ENCODE measurements at places on chromosomes 6 and 20.
A peak's percentile ranks its signal among the peaks of the same experiment; 100 is the strongest.

DNA sequence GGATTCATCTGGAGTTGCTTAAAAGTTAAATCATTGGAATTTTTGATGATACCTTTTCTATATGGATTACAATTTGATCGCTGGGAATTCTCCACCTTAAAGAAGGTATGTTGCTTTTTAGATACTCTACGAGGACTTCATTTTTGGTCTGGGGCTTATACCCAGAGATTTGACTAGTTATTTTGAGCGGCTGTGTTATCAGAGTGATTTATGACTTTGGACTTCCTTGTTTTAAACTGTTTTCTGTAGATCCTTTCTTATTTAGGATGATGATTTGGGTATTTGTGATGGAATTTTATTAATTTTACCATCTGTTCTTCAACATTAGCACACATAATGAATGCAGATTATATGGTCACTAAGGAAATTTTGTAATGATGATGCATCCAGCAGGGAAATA lies 75.2 kb downstream of the SOX4 start:
- no peak for DNase-seq

DNA sequence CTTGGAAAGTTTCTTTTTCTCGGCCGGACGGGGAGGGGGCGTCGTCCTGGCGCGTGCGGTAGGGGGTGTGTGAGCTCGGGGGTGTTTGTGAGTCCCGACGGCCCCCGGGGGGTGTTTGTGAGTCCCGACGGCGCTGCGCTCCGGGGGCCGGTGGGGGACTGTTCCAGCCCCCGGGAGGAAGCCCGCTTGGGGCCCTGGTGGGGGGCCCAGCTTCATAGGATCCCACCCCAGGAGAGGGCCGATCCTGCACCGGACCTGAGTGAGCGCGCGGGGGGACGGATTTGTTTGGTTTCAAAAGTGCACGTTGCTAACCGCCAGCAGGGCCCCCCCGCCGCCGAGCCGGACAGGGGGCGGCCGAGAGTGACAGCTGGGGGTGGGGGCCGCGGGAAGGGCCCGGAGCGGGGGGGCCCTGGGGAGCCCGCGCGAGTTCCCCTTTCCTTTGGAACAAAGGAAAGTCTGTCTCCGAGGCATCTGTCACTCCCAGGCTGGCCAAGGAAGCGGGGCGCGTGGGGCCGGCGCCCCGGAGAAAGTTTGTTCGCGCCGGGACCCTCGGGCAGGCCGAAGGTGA lies 485 bp downstream of the TGIF2 start:
- no peak for DNase-seq

- peak; percentile 47 for DNase-seq
Measured at GRCh38 chr6:72811971-72812421, 190.1 kb downstream of the KCNQ5 start.

DNA sequence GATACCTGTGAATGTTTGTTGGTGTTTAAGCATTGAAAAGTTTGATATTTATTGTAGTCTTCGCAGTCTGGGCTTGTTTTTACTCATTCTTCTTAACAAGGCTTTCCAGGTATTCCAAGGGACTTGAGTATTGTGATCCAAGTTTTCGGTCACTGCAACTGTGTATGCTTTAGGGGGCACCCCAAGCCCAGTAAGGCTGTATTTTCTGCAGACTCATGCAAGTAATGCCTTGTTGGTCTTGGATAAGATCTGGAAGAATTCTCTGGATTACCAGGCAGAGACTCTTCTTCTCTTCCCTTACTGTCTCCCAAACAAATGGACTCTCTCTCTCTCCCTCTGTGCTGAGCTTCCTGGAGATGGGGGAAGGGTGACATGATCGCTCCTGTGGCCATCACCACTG lies 82.1 kb downstream of the RFPL4B start:
- no peak for DNase-seq

- DNase-seq: no peak
Measured at GRCh38 chr6:28224131-28225055, 682 bp upstream of the ZSCAN9 start.

DNA sequence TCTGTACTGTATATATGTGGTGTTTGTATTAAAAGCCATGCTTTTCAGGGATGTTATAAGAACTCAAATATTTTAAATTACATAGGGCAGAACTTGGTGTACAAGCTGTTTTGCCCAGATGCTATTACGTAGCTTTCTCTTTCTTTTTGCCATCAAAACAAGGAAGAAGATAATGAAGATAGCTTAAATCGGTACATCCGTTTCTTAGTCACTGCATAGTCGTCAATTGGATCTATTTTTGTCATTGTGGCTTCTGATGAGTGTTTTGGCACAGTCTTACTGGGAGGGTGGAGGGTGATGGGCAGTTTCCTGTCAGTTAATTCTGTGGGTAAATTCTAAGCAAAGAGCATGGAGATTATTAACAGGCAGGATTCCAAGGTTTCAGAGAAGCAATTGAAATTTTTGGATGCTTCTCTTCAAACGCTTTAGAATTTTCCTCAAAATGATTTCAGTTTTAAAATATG lies 649.1 kb upstream of the GJE1 start:
- peak; percentile 96 for DNase-seq

- DNase-seq: no peak
Measured at GRCh38 chr20:16063881-16064280, 509.4 kb downstream of the KIF16B start.

GRCh38 chr6:10730254-10730653 lies 7.4 kb downstream of the TMEM14C start:
- DNase-seq: no peak

DNA sequence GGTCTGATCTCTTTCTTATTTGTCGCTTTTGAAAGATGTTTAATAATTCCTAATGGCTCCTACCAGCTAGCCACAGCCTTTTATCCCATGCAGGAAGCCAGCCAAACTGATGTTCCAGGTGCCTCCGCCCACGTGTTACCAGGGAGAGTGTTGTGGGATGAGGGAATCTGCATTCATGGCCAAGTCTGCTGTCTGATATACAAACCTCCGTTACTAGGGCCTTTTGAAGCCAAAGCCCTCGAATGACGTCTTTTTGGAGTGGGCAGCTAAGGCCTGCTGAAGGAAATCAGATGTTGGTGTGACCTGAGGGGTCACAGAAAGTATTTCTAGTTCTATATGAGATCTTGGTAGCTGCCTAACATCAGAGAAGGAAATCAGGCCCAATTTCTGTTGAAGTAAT lies 21.3 kb downstream of the STK35 start:
- DNase-seq: no peak

GRCh38 chr20:52724541-52724940 lies 247.6 kb upstream of the TSHZ2 start:
- DNase-seq: no peak

- no peak for DNase-seq
Measured at GRCh38 chr6:54614499-54615195, 231.9 kb upstream of the FAM83B start.

- DNase-seq: no peak
Measured at GRCh38 chr6:87858440-87858839, 156.4 kb upstream of the AKIRIN2 start.

GRCh38 chr6:29216528-29216927 lies 45.8 kb downstream of the OR2J2 start:
- no peak for DNase-seq

- no peak for DNase-seq
Measured at GRCh38 chr20:55415567-55416142, 589.7 kb downstream of the CBLN4 start.

- DNase-seq: no peak
Measured at GRCh38 chr20:16007962-16008361, 565.3 kb downstream of the KIF16B start.

- no peak for DNase-seq
Measured at GRCh38 chr6:116611056-116611455, 5.2 kb upstream of the RSPH4A start.

DNA sequence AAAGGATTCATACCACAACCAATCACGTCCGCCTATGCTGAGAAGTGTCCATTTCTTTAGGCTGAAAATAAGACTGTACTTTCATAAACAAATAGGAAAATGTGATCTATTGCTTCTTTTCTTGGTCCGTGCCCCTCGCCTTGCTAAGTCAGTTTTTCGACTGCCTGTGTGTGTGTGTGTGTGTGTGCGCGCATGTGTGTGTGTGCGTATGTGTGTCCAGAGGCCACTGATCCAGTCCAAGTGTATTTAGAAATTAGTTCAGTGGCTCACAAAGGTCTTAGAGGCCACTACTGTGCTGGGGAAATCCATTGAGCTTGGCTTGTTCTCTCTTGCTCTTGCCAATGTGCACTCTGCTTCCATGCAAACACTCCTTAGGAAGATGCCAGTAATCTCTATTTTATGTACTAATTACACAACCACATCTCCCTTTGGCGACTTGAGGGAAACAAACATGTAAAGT lies 50.5 kb downstream of the SLC22A23 start:
- DNase-seq: no peak

DNA sequence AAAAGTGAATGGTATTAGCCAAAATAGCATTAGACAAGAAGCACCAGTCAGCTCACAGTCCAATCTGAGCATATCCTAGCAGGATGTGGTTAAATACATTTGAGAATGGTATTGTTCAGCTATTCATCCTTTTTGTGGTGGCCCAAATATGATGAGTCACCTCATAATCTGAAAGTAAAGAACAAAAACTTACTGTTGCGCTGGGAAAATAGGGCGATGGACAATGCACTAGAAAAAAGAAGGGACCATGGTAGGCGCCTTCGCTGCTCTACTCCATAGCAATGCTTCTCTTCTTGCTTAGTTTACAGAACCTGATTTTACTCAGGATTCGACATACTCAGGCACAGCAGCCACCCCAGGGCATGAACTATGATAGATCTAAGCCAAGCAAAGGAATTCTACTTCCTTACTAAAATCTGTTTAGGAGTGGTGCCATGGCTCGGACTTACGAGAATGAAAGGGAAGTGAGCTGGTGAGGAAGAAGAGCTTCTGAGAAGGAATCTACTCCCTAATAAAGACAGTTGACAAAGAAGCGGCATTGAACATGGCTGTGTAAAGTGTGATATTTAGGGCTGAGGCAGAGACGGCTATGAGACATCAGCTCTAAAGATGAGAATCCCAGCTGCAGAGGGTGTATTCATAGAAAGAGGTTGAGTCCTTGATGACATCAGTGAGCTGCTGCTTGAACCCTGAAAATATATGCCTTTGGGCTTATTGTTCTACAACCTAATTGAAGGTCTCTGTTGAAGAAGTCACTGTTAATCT lies 16.6 kb upstream of the FBXO9 start:
- no peak for DNase-seq

GRCh38 chr6:17839513-17840223 lies 132.9 kb upstream of the NUP153 start:
- no peak for DNase-seq

- no peak for DNase-seq
Measured at GRCh38 chr6:45800911-45801310, 214.7 kb downstream of the CLIC5 start.

- DNase-seq: no peak
Measured at GRCh38 chr6:110495949-110496348, 19.5 kb upstream of the SLC22A16 start.

GRCh38 chr20:58664883-58665282 lies 13.8 kb downstream of the STX16 start:
- no peak for DNase-seq

DNA sequence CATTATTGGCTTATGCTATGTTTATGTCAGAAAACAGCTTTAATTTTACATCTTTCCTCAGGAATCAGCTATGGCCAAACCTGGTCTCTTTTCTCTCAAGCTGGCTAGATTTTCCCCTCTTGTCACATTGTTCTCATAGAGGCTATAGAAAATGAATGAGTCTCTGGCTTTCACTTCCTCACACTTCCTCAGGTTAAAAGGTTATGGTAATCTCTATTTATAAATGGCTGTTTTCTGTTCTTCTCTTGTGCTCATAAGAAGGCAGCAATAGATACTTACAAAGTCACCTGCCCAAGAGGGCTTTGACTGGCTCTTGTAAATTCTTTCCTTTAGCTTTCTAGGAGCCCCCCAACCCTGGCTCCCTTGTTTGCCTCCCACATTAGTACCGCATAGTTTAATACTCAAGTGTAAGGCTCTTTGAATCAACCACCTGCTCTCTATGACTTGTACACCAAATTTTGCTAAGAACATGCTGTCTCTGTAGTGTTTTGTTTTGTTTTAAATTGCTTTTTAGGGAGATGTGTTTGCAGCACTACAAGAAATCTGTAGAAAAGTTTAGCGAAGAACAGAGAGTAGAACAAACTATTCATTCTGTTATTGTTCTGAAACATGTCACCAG lies 897.4 kb upstream of the CITED2 start:
- no peak for DNase-seq

DNA sequence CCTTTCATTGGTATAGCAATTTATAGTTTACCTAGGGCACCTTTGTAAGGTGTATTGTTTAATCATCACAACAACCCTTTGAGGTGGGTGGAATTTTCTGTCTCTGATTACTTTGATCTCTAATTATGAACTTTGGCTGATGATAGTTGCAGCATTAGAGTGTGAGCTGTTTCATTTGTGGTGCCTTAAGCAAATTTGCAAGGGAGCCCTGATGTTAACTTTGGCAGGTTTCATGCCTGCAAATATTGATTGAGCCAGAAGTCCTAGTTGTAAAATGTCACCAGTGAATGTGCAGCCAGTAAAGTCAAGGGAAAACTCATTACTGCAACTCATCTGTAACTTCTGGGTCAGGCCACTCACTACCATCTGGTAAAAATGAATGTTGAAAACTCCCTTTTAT lies 29.8 kb downstream of the CTNNBL1 start:
- DNase-seq: no peak

GRCh38 chr20:9884666-9885065 lies 45.8 kb upstream of the PAK5 start:
- no peak for DNase-seq

GRCh38 chr20:58102744-58103516 lies 125.5 kb downstream of the ANKRD60 start:
- no peak for DNase-seq

- DNase-seq: no peak
Measured at GRCh38 chr20:40769677-40770285, 80.7 kb upstream of the MAFB start.

GRCh38 chr6:98124171-98124570 lies 710.2 kb upstream of the POU3F2 start:
- DNase-seq: no peak

- DNase-seq: no peak
Measured at GRCh38 chr6:34491091-34491430, 25.2 kb downstream of the PACSIN1 start.

DNA sequence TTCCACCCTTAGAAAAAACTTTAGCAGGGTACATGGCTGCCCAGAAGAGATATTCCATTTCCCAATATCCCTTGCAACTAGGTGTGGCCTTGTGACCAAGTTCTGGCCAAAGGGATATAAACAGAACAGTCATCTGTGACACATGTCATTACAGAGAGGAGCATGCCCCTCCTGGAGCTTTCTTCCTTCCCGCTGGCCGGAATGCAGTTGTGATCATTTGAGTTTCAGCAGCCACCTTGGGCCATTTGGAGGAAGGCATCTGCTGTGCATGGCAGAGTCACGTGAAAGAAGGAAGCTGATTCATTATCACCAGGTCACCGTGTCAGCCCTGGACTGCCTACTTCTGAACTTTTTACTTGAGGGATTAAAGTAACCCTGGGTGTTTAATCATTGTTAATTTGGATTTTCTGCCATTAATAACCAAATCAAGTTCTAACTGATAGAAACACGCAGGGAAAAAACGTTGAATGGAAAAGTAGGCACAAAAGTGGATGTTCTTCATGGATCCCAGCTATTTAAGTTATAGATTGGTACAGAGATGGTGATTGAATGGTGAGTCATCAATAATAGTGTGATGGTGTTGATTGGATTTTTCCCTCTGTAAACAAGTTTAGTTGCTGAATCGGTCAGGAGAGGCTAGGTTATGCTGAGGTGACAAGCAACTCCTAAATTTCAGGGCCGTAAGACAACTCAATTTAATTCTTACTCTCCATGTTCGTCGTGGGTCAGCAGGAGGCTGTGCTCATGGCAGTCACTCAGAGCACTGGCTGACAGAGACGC lies 80.7 kb upstream of the CCDC167 start:
- DNase-seq: no peak
